ENCODE measurements at places on chromosomes 5 and 9.

DNA sequence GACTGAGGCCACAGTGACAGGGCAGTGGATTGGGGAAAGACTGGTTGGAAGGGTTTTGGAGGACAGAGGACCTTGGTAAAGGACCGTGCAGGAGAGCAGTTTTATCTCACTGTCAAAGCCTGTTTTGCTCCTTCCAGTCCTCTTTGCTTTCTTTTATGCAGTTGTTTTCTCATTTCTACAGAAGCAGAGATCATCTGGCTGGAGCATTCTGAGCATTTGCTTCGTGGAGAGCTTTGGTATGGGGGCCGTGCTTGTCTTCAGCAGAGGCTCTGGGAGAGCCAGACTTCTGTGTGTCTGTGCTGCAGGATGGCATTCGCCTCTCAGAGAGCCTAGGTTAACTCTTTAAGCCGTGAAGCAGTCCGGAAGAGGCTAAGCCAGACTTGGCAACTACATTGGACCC, 171.8 kb upstream of the TUT7 start:
- DNase-seq: no peak

DNA sequence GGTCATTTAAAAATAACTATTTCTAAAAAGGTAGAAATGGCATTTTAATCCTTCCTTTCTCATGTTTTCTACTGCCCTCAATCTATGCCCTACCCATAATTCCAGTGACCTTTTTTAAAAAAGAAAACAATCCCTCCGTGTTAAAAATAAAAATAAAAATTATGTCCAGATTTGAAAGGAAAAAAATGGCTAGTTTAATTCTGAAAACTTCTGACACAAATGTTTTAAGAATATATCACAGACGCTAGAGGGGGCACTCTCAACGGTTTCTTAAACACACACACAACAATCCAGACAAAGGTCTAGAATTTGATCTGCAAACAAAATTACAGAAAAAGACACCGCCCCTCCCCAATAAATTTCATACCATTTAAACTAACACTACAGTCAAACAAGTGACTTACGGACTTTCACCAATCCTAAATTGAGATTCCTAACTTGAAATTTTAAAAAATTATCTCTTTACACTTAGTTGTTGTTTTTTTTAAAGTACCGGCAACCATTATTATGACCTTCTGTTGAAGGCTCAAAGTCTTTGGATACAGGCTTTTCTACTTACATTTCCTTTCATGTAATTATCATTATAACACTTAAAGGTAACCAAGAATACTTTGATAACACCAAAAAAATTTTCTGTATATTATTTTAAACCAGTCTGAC, 38.2 kb downstream of the CLINT1 start:
- DNase-seq: no peak

DNA sequence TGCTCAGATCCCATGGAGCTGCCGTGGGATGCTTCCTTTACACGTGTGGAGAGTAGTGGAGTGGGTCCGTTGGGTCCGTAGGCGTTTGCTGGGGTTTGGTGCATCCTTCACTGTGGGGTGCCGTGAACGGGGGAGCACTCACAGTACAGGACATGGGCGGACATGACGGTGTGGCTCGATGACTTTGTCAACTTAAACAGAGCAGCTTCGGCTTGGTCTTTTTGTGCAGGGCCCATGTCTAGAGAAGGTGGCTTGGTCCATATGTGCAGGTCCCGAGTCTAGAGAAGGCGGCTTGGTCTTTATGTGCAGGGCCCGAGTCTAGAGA, 26.4 kb upstream of the EXOC3 start:
- DNase-seq: no peak

DNA sequence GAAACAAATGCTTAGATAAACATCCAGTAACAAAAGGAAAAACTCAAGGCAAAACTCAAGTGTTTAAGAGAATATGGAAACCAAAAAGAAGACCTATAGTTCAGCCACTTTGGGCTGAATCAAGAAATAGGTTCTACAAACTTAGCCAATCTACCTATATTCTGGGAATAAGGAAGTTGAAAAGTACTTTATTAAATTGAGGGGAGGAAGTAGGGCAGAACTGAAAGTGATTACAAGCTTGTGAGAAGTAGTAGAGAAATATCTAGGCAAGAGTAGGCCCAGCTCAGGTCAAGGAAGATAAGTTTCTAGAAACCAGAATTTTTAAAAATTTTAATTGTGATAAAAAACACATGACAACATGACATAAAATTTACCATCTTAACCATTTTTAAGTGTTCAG, 384.8 kb upstream of the PCSK5 start:
- DNase-seq: no peak

DNA sequence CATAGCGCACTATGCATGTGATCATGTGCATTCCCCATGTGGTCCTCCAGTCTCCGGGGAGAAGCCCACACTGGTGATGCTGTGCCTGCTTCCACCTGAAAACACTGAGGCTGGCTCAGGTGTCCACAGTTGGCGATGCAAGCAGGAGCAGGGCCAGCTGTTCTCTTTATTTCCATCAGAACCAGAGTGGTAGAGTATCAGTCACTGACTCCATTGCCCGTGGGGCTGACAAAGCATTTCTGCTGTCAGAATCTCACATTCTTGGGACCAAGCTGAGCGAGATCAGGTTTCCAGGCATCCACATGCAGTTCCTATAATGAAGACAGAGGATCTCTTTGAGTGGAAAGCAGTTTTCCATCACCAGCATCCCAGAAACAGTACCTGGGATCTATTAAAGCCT, 52.5 kb downstream of the GADD45G start:
- DNase-seq: no peak

GRCh38 chr9:1173211-1173610, 123.1 kb downstream of the DMRT2 start:
- no peak for DNase-seq

DNA sequence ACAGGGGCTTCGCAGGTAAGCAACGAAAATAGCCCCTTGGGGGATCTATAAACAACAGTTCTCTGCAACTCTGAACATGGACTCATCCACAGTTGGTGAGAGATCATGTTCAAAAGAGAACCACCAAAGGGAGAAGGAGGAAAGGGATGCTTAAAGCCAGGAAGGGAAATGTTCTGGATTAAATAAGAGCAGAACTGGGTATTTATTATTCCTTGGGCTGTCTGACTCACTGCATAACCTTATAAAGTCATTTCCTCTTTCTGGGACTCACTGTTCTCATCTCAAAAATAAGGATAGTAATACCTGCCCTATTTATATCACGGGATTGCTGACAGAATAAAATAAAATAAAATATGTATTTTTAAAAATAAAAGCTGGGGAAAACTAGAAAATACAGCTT, 11.2 kb upstream of the MARCHF3 start:
- DNase-seq: no peak

- no peak for DNase-seq
Measured at GRCh38 chr9:91852801-91853347, 97.2 kb downstream of the ROR2 start.

GRCh38 chr5:154107010-154107409, 68.2 kb downstream of the MFAP3 start:
- DNase-seq: no peak

DNA sequence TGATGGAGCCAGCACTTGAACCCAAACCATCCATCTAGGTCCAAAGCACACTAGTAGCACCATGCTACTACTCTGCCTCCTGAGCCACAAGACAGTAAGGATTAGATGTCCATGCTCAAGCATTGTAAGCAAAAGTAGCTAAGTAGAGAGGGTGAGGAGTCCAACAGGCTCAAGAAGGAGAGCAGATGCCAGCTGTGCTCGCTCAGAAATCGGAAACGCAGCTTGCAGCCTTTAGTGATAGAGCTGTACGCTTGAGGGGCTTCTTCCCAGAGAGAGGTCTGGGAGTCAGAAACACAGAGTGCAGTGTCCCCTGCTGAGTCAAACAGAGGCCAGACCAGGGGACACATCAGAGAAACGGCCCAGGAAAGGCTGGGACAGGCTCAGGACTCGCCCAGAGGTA, 32.7 kb upstream of the GABRP start:
- no peak for DNase-seq

DNA sequence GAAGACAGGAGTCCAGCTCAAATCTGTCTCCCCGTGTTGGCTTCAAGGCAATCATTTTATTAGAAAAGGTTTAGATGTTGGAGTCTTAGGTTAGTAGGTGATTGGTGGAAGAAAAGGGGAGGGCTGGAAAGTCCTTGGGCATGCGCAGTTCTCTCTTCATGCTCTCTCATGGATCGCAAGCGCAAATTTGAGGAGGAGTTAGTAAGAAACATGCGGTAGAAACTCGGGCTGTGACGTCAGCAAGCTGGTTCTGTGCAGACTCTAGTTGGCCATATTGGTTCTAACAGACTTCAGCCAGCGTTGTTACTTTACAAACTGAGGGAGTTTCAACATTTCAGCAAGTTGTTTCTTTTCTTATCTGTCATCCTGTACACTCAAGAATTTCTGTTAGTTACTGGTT, 392.2 kb downstream of the CDK5RAP2 start:
- no peak for DNase-seq

DNA sequence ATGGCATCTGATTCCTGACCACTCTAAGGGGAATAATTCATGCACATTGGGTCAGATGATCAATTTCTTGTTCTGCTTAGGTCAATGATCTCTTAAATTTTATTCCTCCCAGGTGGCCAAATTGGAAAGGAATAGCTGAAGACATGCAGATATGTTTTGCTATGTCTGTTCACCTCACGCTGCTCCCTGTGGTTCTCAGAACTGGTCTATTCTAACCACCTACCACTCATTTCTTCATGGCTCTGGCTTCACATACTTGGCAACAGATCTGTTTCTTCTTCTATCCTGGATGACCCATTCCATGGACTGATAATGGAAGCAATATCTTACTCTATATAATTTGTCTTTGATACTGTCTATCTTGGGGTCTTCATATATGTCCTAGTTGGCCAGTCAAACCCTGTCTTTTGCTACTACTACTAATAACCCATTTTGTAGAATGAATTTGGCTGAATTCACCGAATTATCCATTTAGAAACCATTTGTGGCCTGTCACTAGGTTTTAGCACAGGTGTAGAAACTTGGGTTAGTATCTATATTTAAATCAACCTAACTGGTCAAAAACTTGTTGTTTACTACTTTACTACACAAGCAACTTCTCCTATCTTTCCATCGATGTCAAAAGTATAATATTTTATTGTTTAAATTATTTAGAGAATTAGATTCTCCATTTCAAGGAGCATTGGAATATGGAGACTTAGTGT, 650.9 kb downstream of the TLE4 start:
- DNase-seq: no peak

DNA sequence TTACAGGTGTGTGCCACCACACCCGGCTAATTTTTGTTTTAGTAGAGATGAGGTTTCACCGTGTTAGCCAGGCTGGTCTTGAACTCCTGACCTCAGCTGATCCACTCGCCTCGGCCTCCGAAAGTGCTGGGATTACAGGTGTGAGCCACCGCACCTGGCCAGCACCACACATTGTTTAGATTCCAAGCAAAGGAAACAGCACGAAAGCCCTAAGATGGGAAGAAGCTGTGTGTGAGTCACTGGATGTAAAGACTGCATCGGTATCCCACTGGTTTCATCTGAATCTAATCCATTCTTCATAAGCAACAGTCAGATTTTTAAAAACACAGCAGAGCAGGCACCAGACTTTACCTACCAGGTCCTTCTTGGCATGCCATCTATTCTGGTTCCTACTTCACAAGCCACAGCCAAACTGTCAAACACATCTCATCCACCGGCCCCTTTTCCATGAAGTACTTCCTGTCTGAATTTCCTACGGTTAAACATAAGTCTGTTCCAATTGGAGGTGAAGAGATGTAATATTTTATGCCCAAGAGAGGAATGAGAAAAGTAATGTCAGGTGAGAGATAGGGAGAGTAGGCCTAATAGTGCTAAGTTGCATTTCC, 17.4 kb downstream of the UBTD2 start:
- no peak for DNase-seq

DNA sequence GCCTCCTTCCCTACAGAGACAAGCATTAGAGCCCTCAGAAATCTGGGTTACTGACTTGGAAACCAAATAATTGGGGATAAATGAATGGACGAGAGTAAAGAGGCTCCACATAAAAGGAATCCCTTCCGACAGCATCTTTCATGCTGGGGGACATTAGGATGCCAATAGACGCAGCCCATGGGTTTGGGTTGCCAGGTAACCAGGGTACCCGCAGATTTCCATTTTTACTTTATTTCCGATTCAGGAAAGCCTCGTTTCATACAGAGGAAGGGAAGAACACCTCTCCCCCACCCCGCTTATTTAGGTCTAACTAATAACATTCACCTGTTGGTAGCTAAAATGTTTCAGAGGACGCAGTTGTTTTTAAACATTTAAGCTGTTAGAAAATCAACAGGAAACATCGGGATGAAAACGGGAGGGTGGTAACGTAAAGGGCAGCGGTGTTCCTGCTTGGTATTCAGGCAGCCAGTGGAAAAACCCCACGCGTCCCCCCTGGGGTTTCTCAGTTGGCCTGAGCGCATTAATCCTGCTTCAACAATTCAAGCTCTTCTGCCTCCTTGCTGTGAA, 179.5 kb downstream of the YTHDC2 start:
- no peak for DNase-seq

All from stimulated activated CD4-positive, alpha-beta T cell treated with anti-CD3 and anti-CD28 coated beads, Interleukin-1b, Interleukin-23, amount 100 ng/mL, for 1 hour (primary cell).